Glutamatergic neuron (in vitro differentiated cells): ENCODE measurements at places on chromosomes 11 and 22.

- H3K27me3 ChIP-seq = peaks cover 20% of the 10 kb centered on the region
- H3K4me3 ChIP-seq = peak within 1 kb of the TSS; percentile 99
- peak within 1 kb of the TSS; percentile 91 for H3K27ac ChIP-seq
- H3K36me3 ChIP-seq = no peaks in the 10 kb centered on the region
- peak; percentile 69 for DNase-seq
These were observed at the start of gene MICAL3 for GRCh38 chr22:18024276-18024939. TSS of gene MICAL3 (minus strand) at chr22:18024561. CDS start at chr22:17906812, 117,749 bp downstream.

DNA sequence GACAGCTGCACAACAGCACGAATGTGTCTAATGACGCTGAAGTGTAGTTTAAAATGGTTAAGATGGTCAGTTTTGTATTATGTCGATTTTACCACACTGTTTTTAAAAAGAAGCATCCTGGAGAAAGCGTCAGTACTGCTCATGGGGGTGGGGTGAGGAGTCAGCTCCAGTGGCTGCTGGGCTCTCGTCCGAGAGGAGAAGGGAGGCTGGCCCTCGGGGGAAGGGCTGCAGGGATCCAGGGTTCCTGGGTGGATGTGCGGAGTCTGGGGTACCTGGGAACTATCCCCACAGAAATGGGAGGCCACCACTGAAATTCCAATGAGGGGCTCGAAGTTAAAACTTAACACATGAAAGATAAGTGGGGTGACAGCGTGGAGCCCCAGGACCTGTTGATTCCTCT, 11.9 kb downstream of the C11orf21 start:
- H3K36me3 ChIP-seq = no peaks in the 10 kb centered on the region
- H3K27ac ChIP-seq = no peak overlapping the region
- H3K4me1 ChIP-seq = peaks cover 1% of the 10 kb centered on the region
- DNase-seq = no peak
- peaks cover 9% of the 10 kb centered on the region for H3K27me3 ChIP-seq

GRCh38 chr22:42969348-42969975, 45.5 kb downstream of the PACSIN2 start:
- peaks cover 13% of the 10 kb centered on the region for H3K4me1 ChIP-seq
- peaks cover 22% of the 10 kb centered on the region for H3K36me3 ChIP-seq
- peaks cover 4% of the 10 kb centered on the region for H3K27me3 ChIP-seq
- no peak overlapping the region for H3K4me3 ChIP-seq
- H3K27ac ChIP-seq = no peak overlapping the region

GRCh38 chr11:10373929-10374328, 69.1 kb downstream of the ADM start:
- H3K4me1 ChIP-seq = no peaks in the 10 kb centered on the region
- H3K27ac ChIP-seq = no peak overlapping the region
- H3K27me3 ChIP-seq = peaks cover 2% of the 10 kb centered on the region
- no peak for DNase-seq

DNA sequence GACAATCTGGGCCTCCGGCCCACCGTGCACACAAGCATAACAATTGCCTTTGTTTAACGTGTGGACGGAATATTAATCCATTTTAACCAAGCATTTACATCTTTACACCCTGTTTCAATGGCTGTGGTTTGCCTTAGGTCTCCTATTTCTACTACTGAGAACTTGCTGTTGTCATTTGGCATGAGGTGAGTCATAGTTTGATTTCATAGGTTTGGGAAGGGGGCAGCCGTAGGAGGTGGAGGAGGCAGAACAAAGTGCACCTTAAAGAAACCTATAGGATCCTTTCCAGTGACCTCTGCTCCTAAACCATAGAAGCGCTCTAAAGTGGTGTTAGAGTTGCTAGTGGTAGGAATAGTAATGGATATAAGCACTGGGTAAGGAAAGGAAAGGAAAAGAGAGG, 59.4 kb downstream of the ARHGAP42 start:
- H3K4me1 ChIP-seq = peaks cover 23% of the 10 kb centered on the region
- H3K27me3 ChIP-seq = peaks cover 6% of the 10 kb centered on the region
- H3K36me3 ChIP-seq = peaks cover 13% of the 10 kb centered on the region
- DNase-seq = no peak
- no peak overlapping the region for H3K4me3 ChIP-seq

- no peaks in the 10 kb centered on the region for H3K36me3 ChIP-seq
- H3K4me3 ChIP-seq = no peak within 1 kb of the TSS
- no peak within 1 kb of the TSS for H3K27ac ChIP-seq
- no peak for DNase-seq
These were observed at the start of gene TMA7B for GRCh38 chr22:39959640-39960447. TSS of gene TMA7B (plus strand) at chr22:39960397. CDS start at chr22:39964375, 3,978 bp downstream.

DNA sequence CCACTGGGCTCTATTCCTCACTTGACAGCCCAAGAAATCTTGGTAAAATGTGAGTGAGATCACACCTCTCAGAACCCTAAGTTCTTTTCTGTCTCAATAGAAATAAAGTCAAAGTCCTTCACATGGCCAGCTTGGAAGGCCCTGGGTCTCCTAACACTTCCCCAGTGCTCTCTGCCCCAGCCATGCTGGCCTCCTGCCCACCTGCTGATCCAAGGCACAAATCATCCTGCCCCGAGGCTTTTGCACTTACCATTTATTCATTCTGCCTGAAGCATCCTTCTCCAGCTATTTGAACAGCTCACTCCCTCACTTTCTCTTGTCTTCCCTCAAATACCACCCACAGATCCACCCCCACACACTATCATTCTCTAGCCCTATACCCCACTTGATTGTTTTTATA, 26.4 kb downstream of the ISX start:
- no peaks in the 10 kb centered on the region for H3K36me3 ChIP-seq
- no peak for DNase-seq
- H3K4me1 ChIP-seq = peaks cover 3% of the 10 kb centered on the region
- H3K27ac ChIP-seq = no peak overlapping the region
- H3K27me3 ChIP-seq = peaks cover 6% of the 10 kb centered on the region

DNA sequence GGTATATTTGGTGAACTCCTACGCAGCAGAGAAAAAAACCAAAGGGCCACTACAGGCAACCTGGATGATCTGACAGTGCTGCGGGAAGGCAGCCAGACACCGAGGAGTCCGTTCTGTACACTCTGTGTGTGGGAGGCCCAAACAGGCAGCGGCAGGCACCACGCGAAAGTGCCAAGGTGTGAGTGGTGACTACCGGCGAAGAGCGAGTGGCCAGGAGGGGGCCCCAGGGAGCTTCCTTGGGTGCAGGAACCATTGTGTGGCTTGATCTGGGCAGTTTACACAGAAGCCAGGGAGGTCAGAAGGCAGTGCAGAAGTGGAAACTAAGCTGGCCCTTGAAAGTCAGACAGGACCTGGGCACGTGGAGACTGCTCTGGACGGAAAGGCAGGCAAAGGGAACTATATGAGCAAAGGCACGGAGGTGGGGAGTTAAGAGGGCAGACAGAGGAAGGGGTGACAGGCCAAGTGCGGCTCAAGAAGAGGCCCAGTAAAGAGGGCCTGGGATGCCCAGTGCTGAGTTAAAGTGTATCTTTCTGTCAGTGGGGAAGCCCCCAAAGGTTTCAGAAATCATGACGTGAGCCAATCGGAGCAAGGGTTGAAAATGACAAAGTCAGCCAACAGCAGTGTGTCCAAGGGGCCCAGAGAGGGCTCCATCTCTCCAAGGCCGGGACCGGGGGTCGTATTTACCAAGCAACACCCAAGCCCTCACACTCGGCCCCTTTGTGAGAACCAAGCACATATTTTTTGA, 10.6 kb downstream of the TMEM184B start:
- peaks cover 27% of the 10 kb centered on the region for H3K4me1 ChIP-seq
- no peaks in the 10 kb centered on the region for H3K27me3 ChIP-seq
- H3K4me3 ChIP-seq = no peak overlapping the region
- no peak for DNase-seq

GRCh38 chr11:111344032-111344431, 35.0 kb downstream of the POU2AF1 start:
- H3K4me1 ChIP-seq = no peaks in the 10 kb centered on the region
- H3K27ac ChIP-seq = no peak overlapping the region
- no peaks in the 10 kb centered on the region for H3K36me3 ChIP-seq
- H3K4me3 ChIP-seq = no peak overlapping the region
- DNase-seq = no peak
- no peaks in the 10 kb centered on the region for H3K27me3 ChIP-seq

DNA sequence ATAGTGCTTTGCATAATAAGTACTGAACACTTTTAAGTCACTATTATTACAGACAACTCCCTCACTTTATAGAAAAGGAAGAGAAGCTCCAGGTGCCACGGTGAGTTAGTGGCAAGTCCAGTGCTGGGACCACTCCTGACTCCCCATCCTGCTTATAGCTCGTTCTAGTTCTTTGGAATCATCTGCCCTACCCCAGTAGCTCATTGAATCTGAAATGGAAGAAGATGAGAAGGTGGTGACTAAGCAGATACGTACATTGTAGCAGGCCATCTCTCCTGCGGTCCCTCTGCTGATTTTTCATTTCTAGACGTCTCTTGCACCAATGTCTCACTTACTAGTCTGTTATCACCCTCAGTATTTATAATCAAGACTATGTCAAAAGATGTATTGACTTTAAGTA, 21.6 kb downstream of the MMP20 start:
- H3K27ac ChIP-seq = no peak overlapping the region
- H3K36me3 ChIP-seq = no peaks in the 10 kb centered on the region
- no peak for DNase-seq
- H3K4me3 ChIP-seq = no peak overlapping the region

GRCh38 chr22:49261616-49262015, 566.1 kb downstream of the BRD1 start:
- H3K27me3 ChIP-seq = peaks cover 8% of the 10 kb centered on the region
- no peak overlapping the region for H3K27ac ChIP-seq
- no peaks in the 10 kb centered on the region for H3K4me1 ChIP-seq

DNA sequence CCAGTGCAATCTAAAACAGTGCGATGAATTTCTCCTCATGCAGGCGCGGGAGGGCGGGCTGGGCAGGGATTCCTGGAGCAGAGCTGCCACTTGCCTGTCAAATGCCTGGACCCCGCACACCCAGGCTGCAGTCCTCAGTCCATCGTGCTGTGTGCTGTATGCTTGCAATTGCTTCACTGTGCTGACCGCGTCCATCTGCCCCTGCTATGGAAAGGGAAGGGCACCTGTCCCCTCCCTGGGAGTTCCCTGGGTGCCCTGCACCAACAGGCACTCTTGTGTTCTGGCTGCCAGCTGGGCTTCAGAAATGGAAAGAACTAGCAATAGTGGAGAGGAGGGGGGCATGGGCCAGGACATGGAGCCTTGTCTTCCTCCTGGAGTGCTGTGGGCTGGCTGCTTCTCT, 185.4 kb upstream of the B3GAT1 start:
- no peaks in the 10 kb centered on the region for H3K36me3 ChIP-seq
- H3K4me3 ChIP-seq = no peak overlapping the region
- H3K4me1 ChIP-seq = peaks cover 14% of the 10 kb centered on the region
- no peak for DNase-seq
- H3K27me3 ChIP-seq = peaks cover 2% of the 10 kb centered on the region

GRCh38 chr11:114219559-114220349, 76.4 kb upstream of the NNMT start:
- H3K4me3 ChIP-seq = no peak overlapping the region
- H3K27ac ChIP-seq = peak overlapping the region; percentile 45
- no peak for DNase-seq
- peaks cover 3% of the 10 kb centered on the region for H3K27me3 ChIP-seq
- H3K4me1 ChIP-seq = peaks cover 14% of the 10 kb centered on the region

- no peak overlapping the region for H3K27ac ChIP-seq
- no peak for DNase-seq
- H3K36me3 ChIP-seq = no peaks in the 10 kb centered on the region
- no peak overlapping the region for H3K4me3 ChIP-seq
These were observed 17.9 kb upstream of the B4GALNT4 start for GRCh38 chr11:351411-351810.

DNA sequence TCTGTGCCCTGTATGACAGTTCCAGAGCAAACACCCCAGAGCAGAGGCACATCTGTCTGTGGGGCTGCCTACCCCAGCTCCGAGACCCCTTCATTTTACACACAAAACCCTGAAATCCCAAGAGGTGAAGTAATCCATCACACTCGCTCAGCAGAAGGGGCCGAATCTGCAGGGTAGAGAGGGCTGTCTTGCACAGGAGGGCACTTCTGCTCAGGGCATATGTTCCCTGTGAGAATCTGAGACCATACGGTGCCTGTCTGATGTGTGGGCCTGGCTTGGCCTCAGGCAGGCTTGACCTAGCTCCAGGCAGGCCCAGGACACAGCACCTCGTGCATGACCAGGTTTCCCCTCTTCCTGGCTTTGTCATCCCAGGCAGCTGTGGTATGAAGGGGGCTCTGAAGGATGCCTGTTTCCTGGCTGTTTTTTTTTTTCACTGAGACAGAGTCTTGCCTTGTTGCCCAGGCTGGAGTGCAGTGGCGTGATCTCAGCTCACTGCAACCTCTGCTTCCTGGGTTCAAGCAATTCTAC, 37.2 kb downstream of the GRIK4 start:
- peak overlapping the region; percentile 30 for H3K4me3 ChIP-seq
- no peaks in the 10 kb centered on the region for H3K36me3 ChIP-seq
- peaks cover 25% of the 10 kb centered on the region for H3K27me3 ChIP-seq
- DNase-seq = peak; percentile 65

- DNase-seq = peak; percentile 81
- H3K4me3 ChIP-seq = no peak overlapping the region
- H3K4me1 ChIP-seq = peaks cover 18% of the 10 kb centered on the region
- peaks cover 5% of the 10 kb centered on the region for H3K36me3 ChIP-seq
These were observed 4.8 kb downstream of the TRIM3 start for GRCh38 chr11:6468712-6469495.

DNA sequence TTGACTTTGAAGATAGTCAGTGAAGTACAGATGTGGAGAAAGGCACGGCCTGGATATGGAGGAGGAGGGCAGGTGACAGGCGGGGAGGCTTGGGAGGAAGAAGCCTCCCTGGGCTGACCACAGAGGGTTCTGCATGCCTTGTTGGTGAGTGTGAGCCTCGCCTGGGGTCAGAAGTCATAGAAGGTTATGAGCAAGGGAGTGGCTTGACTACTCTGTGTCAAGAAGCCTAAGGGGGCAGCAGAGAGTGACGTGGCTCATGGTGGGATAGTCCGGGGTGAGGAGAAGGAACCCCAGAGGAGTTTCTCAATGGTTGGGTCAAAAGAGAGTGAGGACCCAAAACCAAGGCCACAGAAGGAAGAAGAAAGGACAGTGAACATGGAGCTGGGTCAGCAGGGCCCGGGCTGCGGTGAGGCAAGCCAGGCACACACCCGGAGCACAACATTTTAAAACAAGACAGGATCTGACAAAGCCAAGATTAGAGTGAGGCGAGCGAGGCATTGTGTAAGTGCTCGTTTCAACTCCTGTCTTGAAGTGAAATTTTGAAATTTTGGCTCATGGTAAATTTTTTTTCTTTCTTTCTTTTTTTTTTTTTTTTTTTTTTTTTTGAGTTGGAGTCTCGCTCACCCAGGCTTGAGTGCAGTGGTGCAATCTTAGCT, 31.9 kb downstream of the PDGFB start:
- DNase-seq = no peak
- no peak overlapping the region for H3K4me3 ChIP-seq
- no peaks in the 10 kb centered on the region for H3K36me3 ChIP-seq
